ENCODE measurements at places on chromosomes 2 and 18.

DNA sequence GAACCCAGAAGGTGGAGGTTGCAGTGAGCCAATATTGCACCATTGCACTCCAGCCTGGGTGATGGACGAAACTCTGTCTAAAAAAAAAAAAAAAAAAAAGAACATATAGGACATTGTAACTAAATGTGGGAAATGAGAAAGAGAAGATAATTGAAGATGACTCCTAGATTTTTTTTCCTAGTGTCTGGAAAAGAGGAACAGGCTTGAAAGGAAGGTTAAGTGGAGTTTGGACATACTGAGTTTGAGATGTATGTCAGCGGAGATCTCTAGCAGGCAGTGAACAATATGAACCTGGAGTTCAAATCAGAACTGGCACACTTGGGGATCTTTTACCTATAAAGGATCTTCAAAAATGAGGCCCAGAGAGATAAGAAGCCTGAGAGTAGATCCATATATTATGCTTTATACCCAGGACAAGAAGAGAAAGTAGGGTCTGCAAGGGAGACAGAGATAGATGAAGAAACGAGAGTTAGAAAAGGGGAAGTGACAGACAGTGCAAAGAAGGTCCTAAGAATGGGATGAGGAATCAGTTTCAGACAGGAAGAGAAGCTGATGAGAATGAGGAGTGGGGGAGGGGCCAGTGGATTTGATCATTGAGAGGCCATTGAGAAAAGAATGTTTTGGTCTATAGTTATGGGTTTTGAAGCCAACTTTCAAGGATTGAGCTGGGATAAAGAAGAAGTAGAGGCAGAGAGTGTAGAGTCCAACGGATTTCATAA, 46.9 kb upstream of the CD28 start:
- DNase-seq, result no peak

- no peak for DNase-seq
Measured at GRCh38 chr2:124267794-124268193, 242.7 kb downstream of the CNTNAP5 start.

GRCh38 chr2:127157114-127157513, 50.2 kb upstream of the BIN1 start:
- no peak for DNase-seq

- DNase-seq, result no peak
Measured at GRCh38 chr18:22848615-22849014, 84.5 kb upstream of the RBBP8 start.

GRCh38 chr18:76953583-76954233, 131.4 kb downstream of the ZNF236 start:
- no peak for DNase-seq

- DNase-seq, result peak; percentile 97
Measured at GRCh38 chr18:12377556-12378197, 650 bp upstream of the AFG3L2 start.

DNA sequence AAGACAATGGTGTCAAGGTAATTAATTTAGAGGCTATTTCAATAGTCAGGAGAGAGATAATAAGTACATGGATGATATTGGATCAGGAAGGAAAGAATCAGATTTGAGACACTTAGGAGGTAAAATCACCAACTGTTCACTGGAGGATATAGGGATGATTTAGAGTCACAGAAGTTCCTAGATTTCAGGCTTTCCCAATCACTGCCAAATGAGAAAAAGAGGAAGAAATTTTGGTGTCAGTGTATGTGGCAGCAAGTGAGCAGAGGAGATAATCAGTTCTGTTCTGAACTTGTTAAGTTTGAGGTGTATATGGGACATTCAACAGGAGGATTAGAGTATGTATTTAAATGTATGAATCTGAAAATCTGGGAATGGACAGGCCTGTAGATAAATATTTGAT, 640.4 kb downstream of the NR4A2 start:
- no peak for DNase-seq

DNA sequence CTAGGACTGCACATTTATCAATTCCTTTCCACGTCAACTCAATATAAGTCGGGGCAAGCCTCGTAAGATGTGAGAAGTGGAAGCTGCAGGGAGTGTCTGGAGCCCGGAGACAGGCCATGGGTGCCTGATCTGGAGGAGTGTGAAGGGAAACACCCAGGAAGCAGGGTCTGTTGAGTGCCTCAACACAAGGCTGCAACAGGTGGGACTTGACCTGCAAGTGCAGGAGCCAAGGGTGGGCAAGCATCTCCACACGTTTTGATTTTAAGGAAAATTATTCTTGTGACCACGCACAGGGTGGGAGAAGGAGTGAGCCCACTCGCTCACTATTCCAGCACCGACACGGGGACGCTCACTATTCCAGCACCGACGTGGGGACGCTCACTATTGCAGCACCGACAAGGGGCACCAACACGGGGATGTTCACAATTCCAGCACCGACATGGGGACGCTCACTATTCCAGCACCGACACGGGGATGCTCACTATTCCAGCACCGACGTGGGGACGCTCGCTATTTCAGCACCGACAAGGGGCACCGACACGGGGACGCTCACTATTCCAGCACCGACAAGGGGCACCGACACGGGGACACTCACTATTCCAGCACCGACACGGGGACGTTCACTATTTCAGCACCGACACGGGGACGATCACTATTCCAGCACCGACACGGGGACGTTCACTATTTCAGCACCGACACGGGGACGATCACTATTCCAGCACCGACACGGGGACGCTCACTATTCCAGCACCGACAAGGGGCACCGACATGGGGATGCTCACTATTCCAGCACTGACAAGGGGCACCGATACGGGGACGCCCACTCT, 197.3 kb downstream of the EIPR1 start:
- no peak for DNase-seq

DNA sequence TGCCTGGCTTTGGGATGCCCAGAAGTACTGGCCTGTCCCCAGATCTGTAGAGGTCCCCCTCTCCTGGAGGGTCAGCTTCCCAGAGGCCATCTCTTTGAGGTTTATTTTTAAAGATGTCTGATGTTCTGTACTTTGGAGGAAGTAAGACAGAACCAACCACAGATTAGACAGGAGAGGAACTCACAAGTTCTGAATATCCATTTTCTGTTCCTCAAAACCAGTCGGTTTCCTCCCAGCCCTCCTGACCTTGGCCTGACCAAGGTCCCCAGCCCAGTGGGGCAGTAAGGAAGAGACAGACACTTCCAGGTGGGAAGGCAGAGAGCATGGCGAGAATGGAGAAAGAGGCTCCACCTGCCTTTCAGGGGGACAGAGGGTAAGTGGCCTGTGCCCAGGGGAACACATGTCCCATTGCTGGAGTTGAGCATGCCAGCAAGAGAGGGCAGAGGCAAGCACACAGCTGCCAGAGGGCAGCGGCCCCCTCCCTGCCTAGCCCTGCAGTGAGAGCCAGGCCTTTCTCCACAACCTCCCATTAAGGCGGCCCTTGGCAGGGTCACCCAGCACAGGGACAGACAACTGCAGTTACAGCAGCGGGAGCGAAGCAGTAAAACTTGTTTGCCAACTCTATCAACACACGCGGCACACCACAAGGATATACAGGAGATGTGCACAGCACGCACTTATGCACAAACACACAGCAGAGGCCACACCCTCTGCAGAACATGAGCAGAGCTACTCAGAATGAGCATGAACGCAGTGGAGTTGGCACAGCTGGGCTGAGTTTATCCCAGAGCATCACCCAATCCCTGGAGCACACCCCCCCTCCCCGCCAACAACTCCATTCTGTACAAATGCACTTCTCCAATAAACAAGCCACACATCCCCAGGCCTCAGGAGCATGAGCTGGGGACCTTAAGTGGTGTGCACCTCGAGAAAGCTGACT, 18.5 kb upstream of the SEMA4C start:
- DNase-seq, result no peak

DNA sequence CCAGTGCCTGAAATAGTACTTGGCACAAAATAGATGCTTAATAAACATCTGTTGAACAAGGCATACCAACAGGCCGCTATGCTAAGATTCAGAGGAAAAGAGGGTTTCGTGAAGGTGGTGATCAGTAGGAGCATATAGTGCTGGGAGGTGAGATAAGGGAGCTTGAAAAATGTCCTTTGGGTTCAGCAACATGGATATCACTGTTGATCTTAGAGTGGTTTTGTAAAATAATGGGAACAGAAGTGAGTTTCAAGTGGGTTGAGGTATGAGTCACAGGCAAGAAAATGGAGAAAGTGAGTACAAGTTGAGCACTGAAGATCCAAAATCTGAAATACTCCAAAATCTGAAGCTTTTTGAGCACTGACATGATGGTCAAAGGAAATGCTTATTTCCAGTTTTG, 4.4 kb downstream of the CENPO start:
- no peak for DNase-seq

DNA sequence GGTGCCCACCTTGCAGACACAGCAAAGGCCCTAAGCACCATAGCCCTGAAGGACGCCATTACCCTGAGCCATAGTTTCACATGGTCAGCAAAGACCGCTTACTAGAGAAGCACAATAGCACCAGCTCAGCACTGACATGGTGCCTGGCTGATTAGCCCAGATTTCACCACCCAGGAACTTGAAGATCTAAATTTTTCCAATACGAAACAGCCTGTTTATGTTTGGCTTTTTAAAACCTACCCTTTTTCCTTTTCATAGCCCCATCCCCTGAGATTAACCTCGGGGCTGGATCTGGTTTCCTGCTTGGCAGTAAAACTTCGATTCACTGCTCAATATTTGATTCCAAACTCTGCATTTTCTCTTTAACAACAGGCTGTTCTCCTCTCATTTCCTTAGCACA, 158.5 kb upstream of the PID1 start:
- no peak for DNase-seq

GRCh38 chr2:46731280-46731679, 184.3 kb downstream of the MCFD2 start:
- DNase-seq, result no peak

- no peak for DNase-seq
Measured at GRCh38 chr18:63741769-63742168, 33.4 kb upstream of the SERPINB7 start.

DNA sequence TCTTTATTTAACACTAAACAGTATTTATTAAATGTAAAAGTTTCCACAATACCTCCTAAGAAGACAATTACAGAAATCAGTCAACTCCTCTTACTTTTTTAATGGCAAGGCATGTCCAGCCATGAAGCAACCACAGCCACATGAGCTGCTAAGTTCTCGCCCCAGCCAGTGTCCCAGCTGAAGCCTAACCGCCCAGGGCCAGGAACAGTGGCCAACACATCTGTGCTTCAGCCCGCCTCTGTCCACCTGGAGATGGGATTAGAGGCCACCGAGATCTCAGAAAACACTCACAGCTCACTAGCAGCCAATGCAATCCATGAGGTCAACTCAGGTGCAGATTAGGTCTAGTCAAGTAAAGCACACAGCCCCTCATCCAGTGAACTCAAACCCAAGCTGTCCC, 40.2 kb downstream of the PID1 start:
- DNase-seq, result no peak

DNA sequence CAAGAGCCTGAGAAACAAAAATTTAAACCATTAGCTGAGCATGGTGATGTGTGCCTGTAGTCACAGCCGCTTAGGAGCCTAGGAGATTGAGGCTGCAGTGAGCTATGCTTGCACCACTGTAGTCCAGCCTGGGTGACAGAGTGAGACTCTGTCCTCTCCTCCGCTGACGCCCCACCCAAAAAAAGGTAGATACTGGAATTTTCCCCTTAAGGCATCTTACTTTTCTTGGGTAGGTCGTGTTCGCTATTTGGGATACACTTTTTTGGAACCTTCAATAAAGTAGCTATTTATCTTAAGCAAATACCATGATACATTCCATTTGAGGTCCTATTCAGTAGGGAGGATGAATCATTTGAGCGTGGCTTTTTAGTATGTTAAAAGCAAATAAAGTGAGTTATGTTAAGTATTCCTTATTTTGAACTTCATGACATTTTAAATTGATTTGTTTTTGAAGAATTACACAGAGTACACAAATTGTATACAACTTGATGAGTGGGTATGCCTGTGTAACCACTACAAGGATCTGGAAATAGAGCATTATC, 38.7 kb downstream of the RALBP1 start:
- no peak for DNase-seq

DNA sequence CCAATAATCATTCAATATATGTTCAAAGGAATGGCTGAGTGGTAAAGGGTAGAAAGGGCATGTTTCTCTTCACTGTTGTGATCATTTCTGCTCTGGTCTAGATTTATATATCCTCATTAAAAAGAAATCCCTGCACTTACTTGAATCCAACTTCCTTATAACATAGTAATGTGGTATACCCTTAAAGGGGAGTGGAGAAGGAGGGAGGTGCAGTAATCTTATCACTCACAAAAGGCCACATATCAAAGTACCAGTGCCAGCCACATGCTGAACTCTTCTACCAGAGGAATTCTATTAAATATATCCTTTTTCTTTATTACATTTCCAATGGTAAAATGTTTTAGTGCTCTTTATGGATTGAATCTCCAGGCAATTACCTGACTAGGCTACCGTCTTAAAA, 3.3 kb downstream of the KATNAL2 start:
- no peak for DNase-seq

DNA sequence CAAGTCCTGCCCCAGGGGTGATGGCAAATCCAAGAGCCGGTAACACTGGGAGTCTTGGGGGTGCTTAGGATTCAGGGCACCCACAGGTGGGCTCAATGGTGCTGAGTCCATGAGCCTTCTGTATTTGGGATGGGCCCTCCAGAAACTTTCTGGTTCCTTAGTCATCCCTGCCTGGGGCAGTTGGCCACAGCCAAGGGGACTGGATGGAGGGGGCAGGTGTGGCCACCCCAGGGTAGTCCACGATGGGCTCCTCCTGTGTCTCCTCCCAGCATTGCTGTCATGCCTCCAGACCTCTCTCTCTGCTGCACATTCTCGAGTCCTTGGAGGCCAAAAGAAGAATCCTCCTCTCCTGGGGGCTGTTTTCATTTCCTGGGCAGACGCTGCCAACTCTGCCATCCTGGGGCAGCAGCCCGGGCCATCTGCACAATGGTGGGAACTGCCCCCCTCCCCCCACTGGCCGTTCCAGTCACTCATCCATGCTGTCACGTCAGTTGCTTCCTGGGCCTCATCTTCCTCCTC, 158.0 kb upstream of the TWIST2 start:
- no peak for DNase-seq

GRCh38 chr2:76450024-76450475, 739.3 kb upstream of the GCFC2 start:
- DNase-seq, result no peak

Data from LoVo (cell line).